Breast epithelium (tissue), 4 donors: ENCODE measurements at places on chromosomes 3 and 15.

DNA sequence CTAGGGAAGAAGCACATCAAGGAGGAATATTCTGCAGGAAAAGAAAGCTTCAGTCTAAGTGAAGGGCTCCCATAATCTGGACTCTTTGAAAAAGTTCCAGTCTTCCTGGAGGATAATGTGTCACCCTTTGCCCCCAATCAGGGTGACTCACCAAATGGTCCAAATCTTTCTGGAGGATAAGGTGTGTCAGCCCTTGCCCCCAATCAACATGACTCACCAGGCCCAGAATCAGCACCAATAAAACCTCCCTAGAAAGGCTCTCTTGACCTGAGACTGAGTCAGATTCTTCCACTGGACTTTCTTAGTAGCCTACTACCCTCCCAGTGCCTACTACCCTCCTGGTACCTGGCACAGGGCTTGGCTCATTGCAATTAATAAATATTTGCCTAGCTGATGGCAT, 9.5 kb upstream of the ARL14 start:
- no peaks in the 10 kb centered on the region for H3K36me3 ChIP-seq
- H3K27me3 ChIP-seq: no peaks in the 10 kb centered on the region
- DNase-seq: no peak
- no peak overlapping the region for H3K4me3 ChIP-seq
- H3K27ac ChIP-seq: no peak overlapping the region

DNA sequence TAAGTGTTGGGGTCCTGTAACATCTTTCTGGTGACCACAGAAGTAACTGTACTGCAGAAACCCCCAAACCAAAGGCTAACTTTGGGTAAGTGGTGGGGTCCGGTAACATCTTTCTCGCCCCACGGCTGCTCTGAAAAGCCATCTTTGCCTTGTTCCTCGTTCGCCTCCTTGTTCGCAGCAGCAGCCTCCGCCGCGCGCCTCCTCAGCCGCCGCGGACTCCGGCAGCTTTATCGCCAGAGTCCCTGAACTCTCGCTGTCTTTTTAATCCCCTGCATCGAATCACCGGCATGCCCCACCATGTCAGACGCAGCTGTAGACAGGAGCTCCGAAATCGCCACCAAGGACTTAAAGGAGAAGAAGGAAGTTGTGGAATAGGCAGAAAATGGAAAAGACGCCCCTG, 316.8 kb downstream of the TUSC7 start:
- no peak overlapping the region for H3K4me3 ChIP-seq
- H3K27ac ChIP-seq: no peak overlapping the region
- H3K27me3 ChIP-seq: no peaks in the 10 kb centered on the region
- H3K36me3 ChIP-seq: no peaks in the 10 kb centered on the region
- no peak for DNase-seq
- H3K4me1 ChIP-seq: no peaks in the 10 kb centered on the region

DNA sequence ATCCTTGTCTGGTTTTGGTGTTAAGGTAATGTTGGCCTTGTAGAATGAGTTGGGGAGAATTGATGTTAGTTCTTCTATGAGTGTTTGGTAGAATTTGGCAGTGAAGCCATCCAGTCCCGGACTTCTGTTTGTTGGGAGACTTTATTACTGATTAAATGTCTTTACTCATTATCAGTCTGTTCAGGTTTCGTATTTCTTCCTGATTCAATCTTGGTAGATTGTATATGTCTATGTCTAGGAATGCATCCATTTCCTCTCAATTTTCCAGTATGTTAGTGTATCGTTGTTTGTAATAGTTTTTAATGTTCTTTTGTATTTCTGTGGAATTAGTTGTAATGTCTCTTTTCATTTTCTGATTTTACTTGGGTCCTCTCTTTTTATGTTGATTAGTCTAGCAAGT, 39.4 kb downstream of the NCK1 start:
- no peaks in the 10 kb centered on the region for H3K27me3 ChIP-seq
- H3K36me3 ChIP-seq: no peaks in the 10 kb centered on the region
- DNase-seq: no peak
- H3K27ac ChIP-seq: no peak overlapping the region

GRCh38 chr3:72628065-72628464, 220.2 kb downstream of the SHQ1 start:
- peak; percentile 83 for DNase-seq
- peak overlapping the region; percentile 38 for H3K27ac ChIP-seq
- H3K4me1 ChIP-seq: no peaks in the 10 kb centered on the region
- no peaks in the 10 kb centered on the region for H3K27me3 ChIP-seq

- no peaks in the 10 kb centered on the region for H3K27me3 ChIP-seq
- DNase-seq: no peak
- no peak overlapping the region for H3K27ac ChIP-seq
- H3K4me1 ChIP-seq: no peaks in the 10 kb centered on the region
Observed at GRCh38 chr3:2735392-2735894, 374.7 kb downstream of the IL5RA start.

DNA sequence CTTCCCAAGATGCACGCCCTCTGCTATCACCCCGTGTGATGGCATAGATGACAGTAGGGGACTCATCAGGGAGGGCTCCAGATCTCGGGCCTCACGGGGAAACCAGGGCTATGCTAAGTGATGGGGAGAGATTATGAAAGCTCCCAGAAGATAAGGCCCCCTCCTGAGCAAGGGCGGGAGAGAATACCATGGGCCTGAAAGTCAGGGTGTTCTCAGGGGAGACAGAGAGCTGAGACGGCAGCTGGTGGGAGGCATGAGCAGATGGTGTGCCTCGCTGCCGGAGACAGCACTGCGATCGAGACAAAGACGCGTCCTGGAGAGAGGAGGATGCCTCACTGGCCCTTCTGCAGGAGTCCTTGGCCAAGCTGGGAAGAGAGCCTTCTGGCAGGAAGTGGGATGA, 106.5 kb upstream of the ADPGK start:
- no peak overlapping the region for H3K27ac ChIP-seq
- H3K27me3 ChIP-seq: no peaks in the 10 kb centered on the region
- no peak for DNase-seq
- H3K4me3 ChIP-seq: no peak overlapping the region
- H3K4me1 ChIP-seq: no peaks in the 10 kb centered on the region
- no peaks in the 10 kb centered on the region for H3K36me3 ChIP-seq

- H3K27ac ChIP-seq: no peak overlapping the region
- H3K36me3 ChIP-seq: peaks cover 11% of the 10 kb centered on the region
- no peak overlapping the region for H3K4me3 ChIP-seq
- no peak for DNase-seq
Observed at GRCh38 chr15:75930866-75931265, 27.2 kb downstream of the FBXO22 start.

DNA sequence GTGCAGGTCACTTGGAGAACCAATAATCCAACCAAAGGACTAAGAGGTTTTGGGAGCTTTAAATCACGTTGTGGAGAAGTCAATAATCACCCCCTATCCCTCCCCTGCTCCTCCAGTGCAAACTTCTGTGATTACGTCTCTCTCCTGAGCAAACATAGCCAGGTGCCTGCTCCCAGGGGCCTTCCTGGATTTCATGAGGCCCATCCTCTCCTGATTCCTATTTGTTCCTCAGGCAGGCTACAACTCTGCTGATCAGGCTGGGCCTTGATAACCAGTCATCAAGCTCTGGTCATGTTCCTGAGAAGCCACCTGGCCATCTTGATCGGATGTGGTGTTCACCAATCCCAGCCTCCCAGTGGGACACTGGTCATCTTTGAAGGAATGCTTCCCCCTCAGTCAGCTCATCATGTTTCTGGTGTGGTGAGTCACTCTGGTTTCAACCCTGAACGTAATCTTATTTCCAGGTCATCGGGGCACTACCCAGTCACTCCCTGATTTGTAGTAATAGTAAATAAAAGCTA, 2.9 kb upstream of the ZNF710 start:
- no peaks in the 10 kb centered on the region for H3K27me3 ChIP-seq
- peaks cover 9% of the 10 kb centered on the region for H3K4me1 ChIP-seq
- H3K36me3 ChIP-seq: no peaks in the 10 kb centered on the region
- no peak overlapping the region for H3K4me3 ChIP-seq
- H3K27ac ChIP-seq: peak overlapping the region; percentile 87
- DNase-seq: no peak

- H3K4me1 ChIP-seq: no peaks in the 10 kb centered on the region
- H3K27me3 ChIP-seq: no peaks in the 10 kb centered on the region
- peak overlapping the region; percentile 92 for H3K4me3 ChIP-seq
- H3K27ac ChIP-seq: peak overlapping the region; percentile 86
- no peaks in the 10 kb centered on the region for H3K36me3 ChIP-seq
Observed at GRCh38 chr3:15064299-15064834, 748 bp downstream of the MRPS25 start.

DNA sequence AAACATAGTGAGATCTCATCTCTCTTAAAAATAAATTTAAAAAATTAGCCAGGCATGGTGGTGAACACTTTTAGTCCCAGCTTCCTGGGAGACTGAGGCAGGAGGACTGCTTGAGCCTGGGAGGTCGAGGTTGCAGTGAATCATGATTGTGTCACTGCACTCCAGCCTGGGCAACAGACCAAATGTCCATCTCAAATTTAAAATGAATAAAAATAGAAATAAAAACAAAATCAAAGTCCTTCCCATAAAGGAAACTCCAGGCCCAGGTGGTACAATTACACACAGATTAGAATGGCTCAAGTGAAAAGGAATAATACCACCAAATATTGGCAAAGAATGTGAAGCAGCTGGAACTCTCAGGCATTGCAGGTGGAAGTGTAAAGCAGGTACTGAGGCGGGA, 19.3 kb upstream of the ATP10A start:
- no peak overlapping the region for H3K27ac ChIP-seq
- H3K36me3 ChIP-seq: no peaks in the 10 kb centered on the region
- H3K4me3 ChIP-seq: no peak overlapping the region
- H3K4me1 ChIP-seq: no peaks in the 10 kb centered on the region

DNA sequence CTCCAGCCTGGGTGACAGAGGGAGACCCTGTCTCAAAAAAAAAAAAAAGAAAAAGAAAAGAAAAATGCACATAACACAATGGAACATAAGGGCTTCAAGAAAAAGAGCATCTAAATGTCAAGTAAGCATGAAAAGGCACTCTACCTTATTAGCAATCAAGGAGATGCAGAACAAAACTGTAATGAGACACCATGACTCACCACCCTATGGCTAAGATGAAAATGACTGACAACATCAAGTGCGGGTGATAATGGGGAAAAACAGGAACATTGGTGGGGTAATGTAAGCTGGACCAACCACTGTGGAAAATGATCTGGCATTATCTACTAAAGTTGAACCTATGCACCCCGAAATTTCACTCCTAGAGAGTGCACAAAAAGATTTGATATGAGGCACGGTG, 19.6 kb upstream of the NSMCE3 start:
- no peak overlapping the region for H3K4me3 ChIP-seq
- H3K27me3 ChIP-seq: no peaks in the 10 kb centered on the region
- H3K36me3 ChIP-seq: no peaks in the 10 kb centered on the region
- DNase-seq: no peak

DNA sequence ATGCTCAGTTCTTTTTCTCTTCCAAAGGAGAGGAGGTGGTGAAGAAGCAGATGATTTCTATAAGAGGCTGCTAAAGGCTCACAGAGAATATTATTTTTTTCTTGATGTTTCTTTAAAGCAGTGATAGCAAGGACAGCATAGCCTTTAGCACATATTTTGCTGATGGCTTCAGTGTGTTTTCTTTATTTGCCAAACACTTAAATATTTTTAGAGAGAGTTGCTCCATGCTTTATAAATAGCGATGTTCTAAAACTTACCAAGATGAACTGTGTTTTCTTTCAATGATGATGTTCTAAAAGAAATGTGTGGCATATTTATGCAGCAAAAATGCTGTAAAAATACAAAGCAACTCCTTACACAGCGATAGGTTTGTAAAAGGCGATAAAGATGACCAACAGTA, 11.8 kb upstream of the KCNAB1 start:
- no peaks in the 10 kb centered on the region for H3K4me1 ChIP-seq
- DNase-seq: no peak
- H3K4me3 ChIP-seq: no peak overlapping the region
- no peaks in the 10 kb centered on the region for H3K27me3 ChIP-seq
- no peaks in the 10 kb centered on the region for H3K36me3 ChIP-seq

DNA sequence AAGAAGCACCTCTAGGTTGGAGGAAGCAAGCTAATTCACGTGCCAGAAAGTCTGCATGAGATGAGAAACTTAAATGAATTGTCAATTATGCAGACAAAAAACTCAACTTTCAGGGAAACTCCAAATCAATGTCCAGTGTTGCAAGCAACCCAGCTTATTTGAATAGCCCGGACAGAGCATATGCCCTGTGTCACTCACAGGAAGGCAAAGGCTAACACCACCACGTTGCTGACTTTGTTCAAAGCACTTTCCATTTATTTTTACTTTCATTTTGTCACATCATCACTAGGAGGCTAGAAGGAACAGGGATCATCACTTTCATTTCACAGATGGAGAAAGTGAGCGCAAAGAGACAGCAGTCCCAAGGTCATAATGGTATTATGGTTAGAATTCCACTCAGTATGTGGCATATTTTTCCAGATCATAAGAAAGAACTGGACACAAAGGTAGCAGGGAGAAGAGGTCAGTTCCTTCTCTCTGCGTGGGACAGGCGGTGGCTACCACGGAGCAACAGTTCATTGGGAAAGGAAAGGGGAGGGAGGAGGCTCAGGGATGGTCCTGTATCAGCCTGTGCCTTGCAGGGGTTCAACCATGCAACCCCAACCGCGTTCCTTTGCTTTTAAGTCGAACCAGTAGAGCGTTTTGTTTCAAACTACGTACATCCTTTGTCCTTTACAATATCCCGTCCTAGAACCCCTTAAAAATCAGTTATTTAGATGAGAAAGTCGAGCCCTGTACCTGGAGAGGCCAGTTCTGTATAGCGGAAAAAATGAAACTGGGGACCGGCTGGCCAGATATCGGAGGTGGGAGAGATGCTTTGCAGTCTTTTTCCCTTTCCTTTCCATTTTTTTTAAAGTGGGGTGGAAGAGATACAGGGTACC, 1.1 kb downstream of the HEG1 start:
- peaks cover 19% of the 10 kb centered on the region for H3K4me1 ChIP-seq
- no peaks in the 10 kb centered on the region for H3K36me3 ChIP-seq
- no peak for DNase-seq
- no peaks in the 10 kb centered on the region for H3K27me3 ChIP-seq
- H3K27ac ChIP-seq: peak overlapping the region; percentile 89

DNA sequence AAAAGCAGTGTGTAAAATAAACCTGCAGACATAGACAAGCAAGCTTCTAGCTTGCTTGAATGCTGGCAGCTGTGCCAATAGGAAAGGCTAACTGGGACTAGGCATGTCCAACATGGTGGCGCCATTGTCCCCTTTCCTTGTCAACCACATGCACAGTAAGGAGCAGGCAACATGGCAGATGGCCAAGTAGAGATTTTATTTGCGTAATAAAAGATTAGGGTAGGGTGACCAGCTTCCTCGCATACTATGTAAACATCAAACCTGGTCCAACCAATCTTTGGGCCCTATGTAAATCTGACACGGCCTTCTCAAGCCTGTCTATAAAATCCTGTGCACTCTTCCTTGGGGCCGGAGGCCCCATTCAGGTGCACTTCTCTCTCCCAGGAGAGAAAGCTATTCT, 575.4 kb upstream of the GOLIM4 start:
- no peak for DNase-seq
- H3K4me3 ChIP-seq: no peak overlapping the region
- H3K27me3 ChIP-seq: no peaks in the 10 kb centered on the region

DNA sequence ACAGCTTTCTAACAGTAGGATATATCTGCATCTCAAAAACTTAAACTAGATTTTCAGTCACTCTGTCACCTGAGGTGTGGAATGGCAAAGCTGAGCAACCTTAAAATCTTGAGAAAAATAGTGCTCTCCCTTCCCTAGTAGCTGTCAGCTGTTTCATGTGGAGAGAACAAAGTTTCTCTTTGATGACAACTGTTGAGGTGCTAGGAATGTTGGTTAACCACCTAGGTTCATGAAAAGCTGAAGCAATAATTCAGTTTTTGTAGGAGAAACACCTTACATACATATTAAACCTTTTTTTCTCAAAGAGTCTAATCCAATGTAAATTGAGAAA, 40.8 kb downstream of the TCF12 start:
- no peaks in the 10 kb centered on the region for H3K27me3 ChIP-seq
- no peaks in the 10 kb centered on the region for H3K36me3 ChIP-seq
- H3K4me3 ChIP-seq: no peak overlapping the region
- no peak overlapping the region for H3K27ac ChIP-seq
- DNase-seq: no peak
